Gastrocnemius medialis (tissue), 4 donors: ENCODE measurements at places on chromosomes 12 and 14.
A peak's percentile ranks its signal among the peaks of the same experiment; 100 is the strongest.

DNA sequence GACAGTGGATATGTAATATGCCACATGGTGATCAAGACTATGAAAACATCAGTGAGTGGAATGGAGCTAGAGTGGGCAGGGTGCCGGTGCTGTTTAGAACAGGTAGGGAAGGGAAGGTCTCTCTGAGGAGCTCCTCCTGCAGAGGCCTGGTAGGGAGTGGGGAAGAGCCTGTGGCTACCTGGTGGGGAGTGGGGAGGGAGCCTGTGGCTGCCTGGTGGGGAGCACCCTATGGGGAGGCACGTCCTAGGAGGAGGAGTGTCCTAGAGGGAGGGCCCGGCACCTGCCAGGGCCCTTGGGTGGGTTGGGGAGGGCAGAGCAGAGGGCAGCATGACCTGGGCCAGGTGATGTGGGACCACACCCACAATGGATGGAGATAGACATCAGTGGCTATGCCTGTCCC, 122.6 kb downstream of the ADGRD1 start:
- DNase-seq: no peak

DNA sequence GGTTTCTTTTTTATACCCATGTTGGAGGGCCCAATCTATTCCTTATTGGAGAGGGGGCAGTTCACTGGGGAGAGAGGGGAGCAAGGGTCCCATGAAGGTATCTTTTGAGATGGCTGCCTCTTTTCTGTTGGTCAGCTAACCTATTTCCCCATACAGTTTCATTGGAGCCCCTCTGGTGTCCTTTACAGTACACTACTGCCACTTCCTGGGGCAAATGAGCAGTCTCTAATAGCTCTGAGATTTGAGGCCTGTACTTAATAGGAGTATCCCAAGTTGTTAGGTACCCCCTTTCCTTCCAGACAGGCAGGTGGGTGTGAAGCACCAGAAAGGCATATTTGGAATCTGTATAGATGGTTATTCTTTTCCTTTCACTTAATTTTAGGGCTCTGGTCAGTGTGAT, 41.3 kb upstream of the RNU6-8 start:
- no peak for DNase-seq

GRCh38 chr14:101732118-101732517, 29.4 kb upstream of the PPP2R5C start:
- DNase-seq: no peak

DNA sequence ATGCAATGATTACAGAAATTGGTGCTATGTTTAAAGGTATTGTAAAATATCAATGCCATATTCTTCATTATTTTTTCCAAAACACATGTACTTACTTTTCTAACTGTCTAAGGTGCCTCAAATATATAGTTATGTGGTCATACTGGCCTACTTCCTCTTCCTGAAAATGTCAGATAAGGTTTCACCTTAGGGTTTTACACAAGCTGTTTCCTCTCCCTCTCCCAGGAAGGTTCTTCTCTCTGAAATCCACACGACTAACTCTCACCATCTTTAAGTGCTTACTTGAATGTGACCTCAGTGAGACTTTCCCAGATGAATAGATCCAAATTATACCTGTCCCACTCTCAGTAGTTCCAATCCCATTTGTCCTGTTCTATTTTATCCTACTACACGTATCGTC, 11.6 kb upstream of the CLEC4D start:
- DNase-seq: no peak

GRCh38 chr12:66653796-66654195, 25.1 kb downstream of the GRIP1 start:
- no peak for DNase-seq

DNA sequence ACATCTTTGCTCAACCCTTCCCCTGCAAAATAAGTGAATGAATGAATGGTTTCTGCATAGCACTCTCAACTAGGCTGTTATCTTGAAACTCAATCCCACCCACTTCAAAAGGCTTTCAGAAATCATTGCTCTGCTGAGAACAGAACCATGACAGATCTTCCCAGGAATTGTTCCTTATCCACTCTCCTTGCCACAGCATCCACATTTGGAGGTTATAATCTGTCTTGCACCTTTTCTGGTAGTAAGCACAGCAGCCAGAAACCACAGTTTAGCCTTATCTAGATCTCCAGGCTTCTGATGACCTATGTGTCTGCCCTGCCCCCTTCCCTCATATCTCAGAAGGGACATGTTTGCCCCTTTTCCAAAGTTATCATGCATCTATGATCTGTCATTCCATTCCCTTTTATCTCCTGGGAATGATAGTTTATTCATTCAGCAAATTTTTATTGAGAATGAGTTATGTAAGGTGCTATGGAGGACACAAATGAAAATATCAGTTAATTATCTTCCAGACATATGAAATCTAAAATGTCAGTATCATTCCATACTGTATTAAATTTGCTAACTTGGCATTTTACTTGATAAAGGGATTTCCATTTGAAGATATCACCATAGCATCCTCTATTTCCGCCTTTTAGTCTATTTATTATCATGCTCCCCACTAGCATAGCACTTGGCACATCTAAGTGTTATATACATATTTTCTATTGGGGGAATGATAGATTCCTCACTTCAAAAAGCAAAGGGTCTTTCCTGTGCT, 21.4 kb downstream of the LGR5 start:
- no peak for DNase-seq

DNA sequence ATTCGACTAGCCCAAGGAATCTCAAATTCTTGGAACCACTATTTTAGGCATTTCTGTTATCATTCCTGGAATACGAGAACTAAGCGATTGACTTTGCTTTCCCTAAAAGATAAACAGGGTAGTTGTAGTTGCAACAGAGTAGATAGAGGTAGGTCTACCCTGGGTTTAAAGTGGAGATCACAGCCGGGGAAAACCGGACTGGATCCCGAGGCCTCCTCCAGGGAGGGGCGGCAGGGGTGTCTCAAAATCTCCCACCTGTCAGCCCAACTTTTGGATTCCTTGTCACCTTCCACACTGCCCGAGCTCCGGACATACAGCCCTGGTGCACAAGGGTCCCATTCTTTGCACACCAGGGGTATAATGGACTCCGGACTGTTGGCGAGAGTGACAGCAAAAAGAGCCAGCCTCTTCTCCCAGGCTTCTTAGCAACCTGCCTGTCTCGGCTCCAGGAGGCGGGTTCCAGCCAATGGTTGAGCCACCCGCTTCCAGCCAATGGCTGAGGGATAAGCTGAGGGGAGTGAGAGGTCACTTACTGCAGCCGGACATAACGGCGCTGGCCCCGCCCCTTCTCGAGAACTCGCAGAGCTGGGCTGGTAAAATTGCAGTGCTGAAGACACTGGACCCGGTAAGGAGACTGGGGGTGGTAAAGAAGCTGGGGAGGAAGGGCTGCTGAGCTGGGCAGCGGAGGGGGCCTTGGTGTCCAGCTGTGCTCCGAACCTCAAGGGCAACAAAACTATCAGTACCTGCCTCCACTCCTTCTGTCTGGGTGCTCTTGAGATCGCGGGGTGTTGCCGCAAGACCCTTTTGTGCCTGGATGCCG, at the start of gene SUOX:
SUOX (plus strand) TSS at position 562 of the 820 bp plus-strand sequence. CDS start 4,946 bp downstream, outside the sequence.
- peak; percentile 97 for DNase-seq

DNA sequence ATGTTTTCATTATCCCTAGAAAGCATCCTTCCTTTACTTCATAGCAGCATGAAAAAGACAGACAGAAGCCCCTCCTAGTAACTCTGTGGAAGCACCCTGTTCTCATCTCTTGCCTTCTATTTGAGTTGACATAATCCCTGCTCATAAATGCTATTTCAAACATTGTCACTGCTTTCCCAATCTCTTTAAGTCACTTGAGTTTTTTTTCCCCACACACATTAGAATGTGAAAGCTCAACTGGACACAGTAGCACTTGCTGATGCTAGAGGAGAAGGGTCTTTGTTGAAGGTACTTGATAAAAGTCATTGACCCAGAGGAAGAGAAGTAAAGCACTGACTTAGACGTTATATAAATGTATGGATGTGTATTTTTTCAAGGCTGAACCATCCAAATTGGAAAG, 3.0 kb downstream of the E2F7 start:
- no peak for DNase-seq

GRCh38 chr12:129393357-129393937, 510.4 kb downstream of the TMEM132D start:
- no peak for DNase-seq

GRCh38 chr12:50003595-50003994, 21.7 kb downstream of the RACGAP1 start:
- DNase-seq: no peak

DNA sequence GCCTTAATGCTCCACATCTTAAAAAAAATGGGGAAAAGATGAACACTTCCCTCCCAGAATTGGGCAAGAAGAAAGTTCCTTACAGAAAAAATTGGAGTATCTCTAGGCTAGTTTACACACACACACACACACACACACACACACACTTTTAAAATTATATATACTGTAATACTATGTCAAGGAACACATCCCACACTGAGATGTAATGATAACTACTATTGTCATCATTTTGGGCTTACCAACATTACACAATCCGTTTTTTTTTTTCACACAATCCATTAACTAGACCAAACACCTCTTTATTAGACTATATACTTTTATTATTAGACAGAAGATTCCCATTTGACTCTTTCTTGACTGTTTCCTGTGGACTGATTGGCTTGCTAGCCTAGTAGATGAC, 2.5 kb downstream of the LTBR start:
- DNase-seq: no peak

- DNase-seq: no peak
These were observed 318.5 kb downstream of the KCNC2 start for GRCh38 chr12:74891083-74891668.

DNA sequence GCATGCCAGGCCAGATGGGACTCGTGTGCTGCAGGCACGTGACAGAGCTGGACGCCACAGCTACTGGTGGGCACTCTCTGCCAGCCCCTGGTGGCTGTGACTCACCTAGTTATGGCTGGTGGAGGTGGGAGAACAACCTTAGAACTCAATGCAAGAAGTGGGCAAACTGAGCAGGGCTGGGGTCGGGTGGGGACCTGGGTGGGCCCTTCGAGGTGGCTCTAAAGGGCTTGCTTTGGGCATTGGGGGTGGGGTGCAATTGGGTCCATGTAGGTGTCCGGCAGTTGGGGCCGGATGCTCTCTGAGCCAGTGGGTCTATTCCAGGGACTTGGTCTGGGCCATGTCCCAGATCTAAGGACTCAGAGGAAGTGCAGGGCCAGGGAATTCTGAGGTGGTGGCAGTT, 5.1 kb upstream of the SERPINA12 start:
- no peak for DNase-seq

GRCh38 chr14:32361674-32362073, 32.6 kb downstream of the AKAP6 start:
- DNase-seq: no peak

GRCh38 chr12:24975425-24975824, 26.5 kb upstream of the BCAT1 start:
- no peak for DNase-seq
